ENCODE measurements at places on chromosomes 5 and 9. TPM values are rescaled to one million over a fixed set of nuclear protein-coding genes. Genes with fewer than 3 reads are reported as not detected.
A peak's percentile ranks its signal among the peaks of the same experiment; 100 is the strongest.

GRCh38 chr5:96709152-96709821, 47.1 kb downstream of the CAST start:
- DNase-seq = peak; percentile 71

- DNase-seq = peak; percentile 62
Observed at GRCh38 chr9:129328355-129329042, 150.4 kb upstream of the IER5L start.

DNA sequence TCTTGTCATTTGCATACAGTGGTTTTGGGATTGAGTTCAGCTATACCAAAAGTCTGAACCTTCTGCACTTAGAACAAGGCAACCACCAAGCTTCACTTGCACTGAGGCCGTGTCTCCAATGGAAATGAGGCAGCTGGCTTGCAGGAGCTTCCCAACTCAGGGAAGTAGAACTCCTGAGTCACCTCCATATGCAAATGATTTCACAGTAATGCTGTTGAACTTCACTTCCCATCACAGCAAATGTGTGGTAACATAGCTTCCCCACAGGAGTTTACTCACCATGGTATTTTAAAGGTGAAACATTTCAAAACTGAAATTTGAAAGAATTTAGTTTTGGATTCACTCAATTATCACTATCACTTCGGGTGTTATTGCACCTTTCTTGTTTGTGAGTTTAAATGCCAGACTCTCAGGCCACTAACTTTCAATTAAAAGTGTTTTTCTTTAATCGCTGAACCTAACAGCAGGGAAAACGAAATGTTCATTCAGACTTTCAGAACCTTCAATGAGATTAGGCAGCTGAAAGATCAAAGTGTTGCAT, 9.0 kb downstream of the CD274 start:
- no peak for DNase-seq

DNA sequence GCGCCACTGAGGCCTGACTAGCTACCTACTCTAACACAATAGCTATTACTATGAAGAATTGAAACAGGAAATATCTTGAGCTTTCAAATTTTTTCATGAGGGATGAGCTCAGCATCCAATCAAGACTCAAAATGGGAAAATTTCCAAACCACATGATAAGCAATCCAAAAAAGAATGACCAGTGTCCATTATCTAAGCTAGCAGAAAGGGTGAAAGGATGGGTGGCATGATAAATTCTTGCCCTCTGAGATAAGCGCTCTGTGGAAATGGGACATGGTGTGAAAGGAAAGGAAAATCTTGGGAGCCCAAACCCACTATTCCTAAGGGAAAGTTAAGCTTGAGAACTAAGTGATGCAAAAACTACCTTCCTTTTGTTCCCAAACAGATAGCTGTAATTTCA, 170.2 kb upstream of the NREP start:
- no peak for DNase-seq

DNA sequence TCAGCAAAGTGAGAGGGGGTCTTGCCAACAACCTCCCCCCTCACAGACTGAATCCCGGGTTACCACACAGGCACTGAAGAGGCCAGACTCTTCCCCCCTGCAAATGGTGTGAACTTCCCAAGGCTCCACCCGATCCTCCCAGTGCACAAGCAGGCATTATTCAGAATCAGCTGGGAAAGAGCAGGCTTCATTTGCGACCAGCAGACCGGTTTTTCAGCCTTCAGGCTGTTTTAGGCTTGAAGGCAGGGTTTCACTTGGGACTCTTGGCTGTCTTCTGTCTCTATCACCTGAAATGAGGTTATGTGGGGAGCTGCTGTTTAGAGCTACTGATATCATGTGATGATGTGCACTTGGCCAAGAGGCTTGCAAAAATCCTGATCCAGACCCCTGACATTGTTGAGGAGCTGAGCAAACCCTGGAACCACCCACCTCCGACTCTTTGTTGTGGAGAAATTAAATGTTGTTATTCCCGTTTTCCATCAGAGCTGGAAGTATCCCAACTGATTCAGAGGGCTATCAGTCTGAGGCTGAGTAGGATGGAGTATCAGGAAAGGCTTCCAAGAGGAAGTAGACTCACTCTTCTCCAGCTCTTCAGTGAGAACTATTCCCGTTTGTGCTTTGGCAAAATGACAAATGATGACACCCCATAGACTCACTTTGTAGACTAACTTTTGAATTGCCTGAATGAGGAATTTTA, 63.3 kb upstream of the ZFR start:
- DNase-seq = peak; percentile 31

DNA sequence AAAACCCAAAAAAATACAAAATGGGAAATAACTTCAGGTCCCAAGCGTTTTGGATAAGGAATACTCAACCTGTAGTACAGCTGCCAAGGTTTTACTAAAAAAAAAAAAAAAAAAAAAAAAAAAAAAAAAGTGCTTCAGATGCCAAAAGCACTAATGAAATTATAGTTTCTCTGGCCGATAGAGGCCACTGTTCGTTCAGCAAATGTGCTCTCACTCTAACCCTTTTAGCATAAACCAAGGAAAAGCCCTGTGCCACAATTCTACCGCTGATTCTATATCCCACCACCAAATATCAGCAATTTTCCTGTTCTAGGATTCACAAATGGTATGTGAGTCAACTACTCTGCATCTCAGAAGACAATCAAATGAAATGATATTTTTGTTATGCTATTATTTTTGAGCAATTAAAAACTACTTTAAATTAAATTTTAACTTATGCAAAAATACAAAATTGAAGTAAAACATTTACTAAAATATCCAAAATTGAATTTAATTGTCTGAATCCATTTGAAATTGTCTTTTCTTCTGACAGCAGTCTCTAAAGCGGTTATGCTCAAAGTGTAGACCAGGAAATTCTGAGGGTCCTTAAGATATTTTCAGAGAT, 79.8 kb downstream of the RICTOR start:
- peak; percentile 76 for DNase-seq

DNA sequence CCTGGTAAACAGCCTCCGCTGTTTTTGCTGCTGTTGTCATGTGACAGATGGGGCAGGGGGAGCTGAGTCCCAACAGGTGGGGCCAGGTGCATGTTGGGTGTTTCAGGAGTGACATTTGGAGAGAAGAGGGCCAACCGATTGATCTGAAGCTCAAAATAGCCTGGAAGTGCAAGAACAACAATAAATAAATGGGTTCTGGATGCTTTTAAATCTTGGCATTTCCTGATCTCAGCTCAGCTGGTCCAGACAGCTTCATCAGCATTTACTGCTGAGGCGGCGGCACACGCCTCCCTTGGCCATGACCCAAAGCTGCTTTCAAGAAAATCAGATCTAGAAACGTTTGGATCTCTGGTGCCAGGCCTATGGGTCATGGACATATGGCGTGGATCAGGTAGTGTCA, 70.5 kb downstream of the PPARGC1B start:
- peak; percentile 74 for DNase-seq

- DNase-seq = no peak
Observed at GRCh38 chr5:168106008-168106761, 185.3 kb upstream of the WWC1 start.

DNA sequence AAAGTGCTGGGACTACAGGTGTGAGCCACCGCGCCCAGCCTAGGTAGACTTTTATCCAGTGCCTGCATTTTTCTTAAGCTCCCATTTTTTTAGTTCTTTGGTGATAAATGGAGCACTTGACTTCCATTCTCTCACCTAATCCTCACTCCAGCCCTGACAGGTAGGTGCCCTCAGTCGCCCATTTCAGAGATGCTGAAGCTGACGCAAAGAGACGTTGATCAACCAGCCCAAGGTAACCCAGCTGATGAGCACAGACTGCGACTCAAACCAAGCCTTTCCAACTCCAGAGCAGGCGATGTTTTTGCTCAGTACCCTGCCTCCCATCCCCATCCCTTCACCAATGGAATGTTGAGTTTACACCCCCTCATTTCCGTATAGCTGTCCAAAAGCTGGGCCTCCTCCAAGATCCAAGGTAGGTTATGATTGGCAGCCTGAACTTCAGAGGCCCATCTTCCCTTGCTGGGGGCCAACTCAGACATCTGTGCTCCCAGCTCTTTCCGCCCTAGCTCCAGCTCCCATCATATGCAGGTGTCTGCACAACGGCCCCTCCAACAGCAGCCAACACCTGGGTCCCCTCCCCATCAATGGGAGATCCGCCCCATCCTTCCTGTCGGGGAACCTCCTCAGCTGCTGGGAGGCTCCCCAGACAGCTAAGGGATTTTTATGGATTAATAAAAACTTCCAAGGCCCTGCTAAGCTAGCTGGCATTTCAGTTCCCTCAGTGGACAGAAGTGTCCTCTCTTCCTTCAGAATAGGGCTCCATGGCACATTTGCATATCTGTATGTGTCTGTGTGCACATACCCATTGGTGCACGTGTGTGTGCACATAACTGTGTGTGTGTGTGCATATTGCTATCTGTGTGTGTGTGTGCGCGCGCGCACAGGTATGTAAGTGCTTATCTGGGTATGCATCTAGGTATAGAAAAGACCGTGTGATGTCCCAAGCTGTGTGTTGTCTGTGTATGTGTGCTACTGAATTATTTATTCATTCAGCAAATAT, 39.3 kb upstream of the VDAC1 start:
- DNase-seq = no peak

- no peak for DNase-seq
Observed at GRCh38 chr9:98080780-98081179, 24.2 kb downstream of the NANS start.

DNA sequence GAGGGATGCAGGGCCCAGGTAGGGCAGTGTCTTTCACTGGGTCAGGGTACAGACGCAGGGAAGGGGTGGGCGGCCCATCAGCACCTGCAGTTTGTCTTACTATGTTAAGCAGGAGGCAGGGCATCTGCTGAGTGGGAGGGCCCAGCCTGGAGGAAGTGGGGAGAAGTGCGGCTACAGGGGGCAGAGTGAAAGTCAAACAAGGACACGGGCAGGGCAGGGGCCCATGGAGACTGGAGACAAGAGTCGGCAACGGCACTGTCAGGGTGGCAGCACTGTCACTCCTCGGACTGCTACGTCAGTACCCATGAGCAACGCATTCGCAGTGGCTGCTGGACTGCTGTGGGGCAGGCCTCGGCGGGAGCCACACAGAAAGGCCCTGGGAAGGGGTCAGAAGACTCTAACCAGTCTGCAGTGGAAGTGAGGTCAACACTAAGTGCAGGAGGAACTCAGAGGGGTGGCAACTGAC, 19.7 kb downstream of the CAMSAP1 start:
- no peak for DNase-seq

DNA sequence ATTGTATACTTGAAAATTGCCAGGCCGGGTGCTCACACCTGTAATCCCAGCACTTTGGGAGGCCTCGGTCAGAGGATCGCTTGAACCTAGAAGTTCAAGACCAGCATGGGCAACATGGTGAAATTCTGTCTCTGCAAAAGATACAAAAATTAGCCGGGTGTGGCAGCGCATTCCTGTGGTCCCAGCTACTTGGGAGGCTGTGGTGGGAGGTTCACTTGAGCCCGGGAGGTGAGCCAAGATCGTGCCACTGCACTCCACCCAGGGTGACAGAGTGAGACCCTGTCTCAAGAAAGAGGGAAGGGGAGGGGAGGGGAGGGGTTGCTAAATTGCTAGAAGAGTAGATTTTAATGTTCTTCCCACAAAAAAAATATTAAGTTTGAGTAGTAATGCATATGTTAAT, 53.2 kb downstream of the FNBP1 start:
- peak; percentile 30 for DNase-seq

DNA sequence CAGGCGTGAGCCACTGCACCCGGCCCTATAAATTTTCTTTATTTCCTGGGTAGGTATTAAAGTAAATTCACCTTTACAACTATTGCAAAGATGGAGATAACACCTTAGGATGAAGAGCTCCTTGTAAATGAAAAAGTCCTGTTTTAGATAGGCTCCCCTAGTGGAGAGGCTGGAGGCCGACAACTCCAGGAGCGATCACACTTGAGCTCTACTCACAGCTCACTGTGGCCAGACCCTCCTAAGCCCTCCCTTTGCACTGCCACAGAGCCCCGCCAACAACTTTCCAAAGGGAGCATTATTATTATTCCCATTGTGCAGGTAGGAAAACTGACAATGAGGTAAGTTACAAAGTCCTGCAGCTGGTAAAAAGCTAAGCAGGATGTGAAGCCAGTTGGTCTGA, 139.1 kb upstream of the ERCC6L2 start:
- DNase-seq = no peak

- no peak for DNase-seq
Observed at GRCh38 chr5:177592905-177593304, 902 bp downstream of the TMED9 start.

- no peak for DNase-seq
Observed at GRCh38 chr9:92652461-92652860, 17.5 kb downstream of the IPPK start.

GRCh38 chr5:122844136-122844909, 1.1 kb upstream of the SNX24 start:
- DNase-seq = peak; percentile 29

DNA sequence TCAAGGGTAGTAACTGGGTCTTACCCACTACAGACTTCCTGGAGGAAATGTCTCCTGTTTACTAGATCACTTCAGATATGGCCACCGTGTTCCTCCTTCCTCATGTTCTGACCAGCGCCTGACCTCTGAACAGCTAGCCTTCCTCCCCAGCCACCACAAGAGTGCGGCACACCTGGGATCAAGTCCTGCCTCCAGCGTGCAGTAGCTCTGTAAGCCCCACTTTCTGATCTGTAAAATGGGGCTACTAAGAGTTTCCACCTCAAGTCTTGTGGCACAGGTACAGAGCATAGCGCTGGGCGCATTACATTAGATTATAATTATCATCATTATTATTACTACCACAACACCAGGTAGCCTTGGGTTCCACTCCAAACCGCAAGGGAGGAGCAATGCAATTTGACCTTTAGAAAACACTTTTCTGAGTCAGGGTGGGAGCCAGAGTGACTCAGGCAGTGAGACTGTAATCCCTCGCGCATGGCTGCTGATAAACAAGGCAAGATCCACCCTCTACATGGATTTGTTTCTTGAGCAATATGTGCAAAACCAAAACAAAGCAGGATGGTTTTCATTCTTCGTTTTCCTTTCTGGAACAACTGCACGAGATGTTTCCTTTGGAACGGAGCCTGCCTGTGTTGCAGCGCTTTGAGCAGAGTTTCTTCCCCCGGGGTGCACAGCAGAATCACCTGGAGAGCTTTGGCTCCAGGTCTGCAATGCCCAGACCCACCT, 65.0 kb upstream of the ANGPTL2 start:
- DNase-seq = peak; percentile 96

SLC23A1 gene
- total RNA-seq = not detected

PCDHA10 gene
- 2.6 TPM for total RNA-seq

STK32A gene
- total RNA-seq = 42.1 TPM

NCS1 gene
- total RNA-seq = 49.6 TPM

MYMK gene
- not detected for total RNA-seq

IL33 gene
- total RNA-seq = 108 TPM

GARIN3 gene
- total RNA-seq = not detected

TPPP gene
- total RNA-seq = 1.9 TPM

SPATA31A3 gene
- 2.2 TPM for total RNA-seq

All from umbilical cord (tissue), 2 donors.